ENCODE measurements at places on chromosomes 2 and 18.

GRCh38 chr2:100730290-100730868, 89.6 kb upstream of the NPAS2 start:
- DNase-seq, result no peak

GRCh38 chr2:26913606-26913998, 56.8 kb upstream of the MAPRE3 start:
- DNase-seq, result no peak

DNA sequence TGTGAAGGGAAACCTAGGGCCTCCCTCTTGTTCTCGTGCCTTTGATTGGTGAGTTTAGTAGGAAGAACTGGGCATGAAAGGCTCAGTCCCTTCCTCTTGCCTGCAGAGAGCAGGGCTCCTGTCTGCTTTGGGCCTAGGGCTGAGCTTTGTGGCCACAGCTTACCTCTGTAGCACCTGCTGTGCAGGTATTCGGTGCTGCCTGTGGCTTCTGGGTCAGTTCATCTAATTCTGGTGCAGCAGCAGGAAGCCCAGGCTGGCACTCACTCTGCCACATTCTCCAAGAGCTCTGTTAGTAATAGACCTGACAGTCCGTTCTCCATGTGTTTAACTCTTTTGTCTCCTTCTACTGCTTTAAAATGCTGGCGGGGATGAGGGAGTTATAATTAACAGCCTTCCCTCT, 96.5 kb downstream of the DLGAP1 start:
- DNase-seq, result no peak

DNA sequence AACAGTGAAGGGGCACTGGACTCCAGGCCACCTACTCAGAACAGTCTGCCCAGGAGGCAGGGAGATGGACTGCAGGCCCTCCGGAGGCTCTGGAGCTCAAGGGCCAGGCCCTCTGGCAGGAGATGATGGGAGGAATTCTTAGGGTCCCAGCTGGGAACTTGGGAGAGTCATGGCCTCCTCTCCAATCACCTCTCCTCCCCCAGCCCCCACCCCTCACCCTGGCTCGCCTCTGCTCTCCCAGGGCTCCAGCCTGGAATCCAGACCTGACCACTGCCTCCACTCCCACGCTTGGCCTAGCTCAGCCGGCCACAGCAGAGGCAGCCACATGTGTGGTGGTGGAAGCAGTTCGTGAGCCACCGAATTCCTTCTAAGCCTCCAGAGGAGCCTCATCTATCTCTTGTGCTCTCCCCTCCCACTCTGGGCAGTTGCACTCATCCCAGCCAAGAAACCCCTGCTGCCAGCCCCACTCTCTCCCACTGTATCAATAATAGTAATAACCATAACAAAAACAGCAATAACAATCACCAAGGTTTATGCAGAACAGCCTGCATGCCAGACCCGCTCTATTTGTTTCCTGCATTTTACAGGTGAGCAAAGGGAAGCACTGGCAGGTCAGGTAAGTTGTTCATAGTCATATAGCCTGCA, 67.4 kb downstream of the TNS1 start:
- DNase-seq, result no peak

- no peak for DNase-seq
Measured at GRCh38 chr2:45786836-45787357, 135.4 kb downstream of the PRKCE start.

DNA sequence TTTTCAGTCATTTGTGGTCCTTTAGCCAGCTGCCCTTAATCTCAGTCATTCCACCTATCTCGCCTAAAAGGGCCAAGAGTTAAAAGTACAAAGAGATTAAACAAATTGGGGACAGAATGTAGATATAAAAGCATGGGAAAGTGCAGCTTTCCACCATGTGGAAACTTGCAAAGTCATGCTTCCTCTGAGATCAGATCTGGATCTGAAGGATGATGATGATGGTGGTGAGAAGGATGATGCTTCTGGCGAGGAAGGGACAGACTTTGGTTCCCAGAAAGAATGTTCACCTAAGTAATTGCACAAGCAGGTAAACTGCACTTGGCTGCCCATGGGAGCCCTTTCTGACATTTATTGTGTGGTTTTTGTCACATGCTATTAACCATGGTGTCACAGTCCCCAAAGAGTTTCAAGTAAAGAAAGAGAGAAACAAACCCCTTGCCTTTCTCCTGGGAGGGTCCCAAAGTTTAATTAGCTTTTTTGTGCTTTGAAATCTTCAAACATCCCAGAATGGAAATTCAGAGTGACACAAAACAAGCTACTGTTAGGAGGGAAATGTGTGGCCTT, 34.7 kb downstream of the KLF7 start:
- DNase-seq, result no peak

DNA sequence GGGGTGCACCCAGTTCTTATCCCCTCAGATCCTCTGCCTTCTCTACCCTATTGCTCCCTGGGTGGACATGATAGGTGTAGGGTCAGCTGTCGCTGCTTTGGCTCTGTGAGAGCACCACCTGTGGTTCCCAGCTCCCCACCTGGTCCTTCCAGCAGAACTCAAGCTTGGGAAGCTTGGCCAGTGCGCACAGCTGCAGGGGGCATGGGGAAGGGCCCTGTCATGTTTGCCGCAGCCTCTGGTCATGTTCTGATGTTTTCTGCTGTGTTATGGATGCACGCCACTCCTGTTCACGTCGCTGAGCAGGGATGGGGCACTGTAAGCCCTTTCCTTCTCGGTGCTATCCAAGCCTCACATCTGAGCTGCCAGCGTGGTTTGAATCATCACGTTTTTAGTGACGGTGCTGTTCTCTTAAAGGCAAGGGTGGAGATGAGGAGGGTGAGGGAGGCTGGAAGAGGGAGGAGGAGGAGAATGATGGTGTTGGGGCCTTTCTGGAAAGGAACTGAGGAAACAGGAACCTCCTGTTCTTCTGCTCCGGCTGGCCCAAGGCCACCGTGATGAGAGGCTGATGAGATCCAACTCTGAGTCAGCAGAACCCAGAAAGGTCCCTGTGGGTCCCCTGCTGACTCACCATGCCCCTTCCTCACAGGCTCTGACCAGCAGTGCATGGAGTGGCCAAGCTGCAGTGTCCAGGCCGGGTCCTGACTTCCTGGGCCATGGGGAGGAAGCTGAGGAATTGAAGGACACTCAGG, 78.0 kb downstream of the LIPG start:
- DNase-seq, result no peak

DNA sequence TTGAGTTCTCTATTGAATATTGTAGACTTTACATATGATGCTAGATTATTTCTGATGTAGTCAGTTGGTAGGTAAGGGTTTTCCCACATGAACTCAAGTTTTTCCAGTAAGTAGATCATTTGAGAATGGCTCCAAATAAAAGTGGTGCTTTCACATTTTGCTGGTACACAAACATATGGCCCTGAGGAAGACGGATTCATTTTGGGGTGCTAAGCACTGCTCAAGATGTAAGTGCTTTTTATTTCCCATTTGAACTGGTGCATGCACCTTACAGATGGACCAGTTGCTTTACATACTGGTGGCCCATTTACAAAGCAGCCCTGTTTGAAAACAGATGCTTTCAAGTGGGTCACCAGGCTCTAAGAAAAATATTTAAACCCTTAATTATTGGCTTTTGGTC, 266.7 kb downstream of the MEIS1 start:
- DNase-seq, result no peak

GRCh38 chr2:213216461-213216860, 65.0 kb upstream of the IKZF2 start:
- no peak for DNase-seq

GRCh38 chr2:66560683-66561082, 125.8 kb downstream of the MEIS1 start:
- DNase-seq, result no peak

- no peak for DNase-seq
Measured at GRCh38 chr2:239160226-239161143, 240.3 kb downstream of the HDAC4 start.

DNA sequence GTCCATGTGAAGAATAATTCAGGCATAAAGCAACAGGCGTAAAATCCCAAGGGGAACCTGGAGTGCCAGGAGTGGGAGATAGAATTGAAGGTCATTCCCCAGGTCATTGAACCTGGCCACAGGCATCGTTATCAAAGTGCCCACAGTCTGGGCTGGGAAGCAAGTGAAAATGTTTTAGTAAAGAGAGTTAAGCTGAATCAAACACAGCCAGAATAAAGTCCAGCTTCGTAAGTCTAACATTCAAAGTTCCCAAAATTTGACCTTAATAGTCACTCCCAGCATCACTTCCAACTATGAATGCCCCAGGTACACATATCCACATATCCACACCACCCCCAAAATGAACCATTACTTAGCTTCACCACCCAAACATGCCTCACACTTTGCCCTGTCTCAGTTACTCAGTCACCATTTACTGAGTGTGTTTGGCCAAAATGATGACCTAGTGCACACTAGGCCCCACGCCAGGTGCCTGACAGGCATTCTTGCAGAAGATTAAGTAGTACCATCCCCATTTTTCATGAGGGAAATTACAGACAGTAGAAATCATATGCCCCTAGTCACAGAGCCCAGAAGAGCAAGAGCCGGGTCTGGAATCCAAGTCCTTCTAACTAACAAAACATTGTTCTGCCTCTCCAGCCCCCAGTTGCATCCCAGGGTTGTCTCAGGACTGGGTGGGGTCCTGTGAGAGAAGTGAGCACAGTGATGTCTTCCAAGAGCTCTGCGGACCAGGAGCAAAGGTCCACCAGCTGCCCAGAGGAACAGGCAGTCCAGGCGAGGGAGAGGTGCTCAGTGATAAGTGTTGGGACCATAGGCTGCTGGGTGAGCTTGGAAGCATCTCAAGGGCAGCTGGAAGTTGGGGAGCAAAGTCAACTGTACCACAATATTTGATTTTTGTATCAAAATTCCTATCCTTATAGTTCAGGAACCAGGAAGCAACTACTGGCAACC, 65.2 kb upstream of the MYCN start:
- no peak for DNase-seq

GRCh38 chr2:11239147-11239546, 83.9 kb downstream of the SLC66A3 start:
- no peak for DNase-seq

GRCh38 chr2:147648471-147648870, 196.4 kb upstream of the ACVR2A start:
- no peak for DNase-seq

GRCh38 chr2:85327160-85327821, 498 bp downstream of the TGOLN2 start:
- DNase-seq, result no peak

DNA sequence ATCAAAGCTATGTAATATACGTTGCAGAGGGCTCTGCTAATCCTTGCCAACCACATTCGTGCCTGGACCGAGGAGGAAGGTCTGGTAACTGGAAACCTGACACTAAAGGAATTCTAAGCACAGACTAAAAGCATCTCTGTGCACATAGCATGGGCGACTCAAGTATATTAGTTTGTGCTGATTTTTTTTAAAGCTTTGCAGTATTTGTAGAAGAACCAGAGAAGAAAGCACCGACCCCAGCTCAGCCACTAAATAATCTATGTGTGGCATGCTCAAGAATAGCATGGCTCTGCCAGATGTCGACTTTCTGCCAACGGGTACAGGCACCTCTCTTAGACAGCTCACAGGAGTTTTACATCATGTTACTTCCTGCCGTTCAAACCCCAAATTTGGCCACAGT, 73.2 kb upstream of the NRP2 start:
- DNase-seq, result no peak

DNA sequence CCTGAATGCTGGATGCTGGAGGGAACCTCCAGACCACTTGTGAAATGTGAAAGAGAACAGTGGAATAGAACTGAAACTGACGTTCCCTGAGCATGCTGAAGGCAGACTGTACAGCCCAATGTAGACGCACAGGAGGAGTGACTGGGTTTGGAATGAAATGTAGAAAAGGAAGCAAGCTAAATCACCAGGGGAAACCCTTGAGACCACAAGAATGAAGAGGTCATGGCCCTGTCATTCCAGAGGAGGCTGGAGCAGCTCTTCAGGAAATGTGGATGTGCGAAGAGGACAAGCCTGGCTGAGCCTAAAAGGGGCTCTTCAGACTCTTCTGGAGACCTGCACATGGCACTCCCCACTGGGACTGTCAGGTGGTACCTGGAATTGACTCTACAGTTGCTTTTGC, 118.5 kb upstream of the ALPP start:
- DNase-seq, result no peak

GRCh38 chr2:128236491-128237035, 82.1 kb downstream of the HS6ST1 start:
- no peak for DNase-seq

Data from hypothalamus (tissue), 51 donors.